Endodermal cell (in vitro differentiated cells): ENCODE measurements at places on chromosomes 6 and 20. TPM values are rescaled to one million over a fixed set of nuclear protein-coding genes. Genes with fewer than 3 reads are reported as not detected.

GRCh38 chr20:49982346-49983122 lies at the start of gene SNAI1:
SNAI1 (plus strand) TSS chr20:49982980; CDS start chr20:49983060, 80 bp downstream.
- H3K36me3 ChIP-seq, result peaks cover 31% of the 10 kb centered on the region
- peak; percentile 95 for DNase-seq
- H3K27me3 ChIP-seq, result peaks cover 14% of the 10 kb centered on the region
- H3K4me1 ChIP-seq, result peaks cover 31% of the 10 kb centered on the region
- H3K4me3 ChIP-seq, result peak within 1 kb of the TSS; percentile 90

GRCh38 chr6:22106451-22106850 lies 190.4 kb downstream of the PRL start:
- no peak overlapping the region for H3K4me3 ChIP-seq
- DNase-seq, result no peak
- no peak overlapping the region for H3K27ac ChIP-seq
- peaks cover 52% of the 10 kb centered on the region for H3K36me3 ChIP-seq

DNA sequence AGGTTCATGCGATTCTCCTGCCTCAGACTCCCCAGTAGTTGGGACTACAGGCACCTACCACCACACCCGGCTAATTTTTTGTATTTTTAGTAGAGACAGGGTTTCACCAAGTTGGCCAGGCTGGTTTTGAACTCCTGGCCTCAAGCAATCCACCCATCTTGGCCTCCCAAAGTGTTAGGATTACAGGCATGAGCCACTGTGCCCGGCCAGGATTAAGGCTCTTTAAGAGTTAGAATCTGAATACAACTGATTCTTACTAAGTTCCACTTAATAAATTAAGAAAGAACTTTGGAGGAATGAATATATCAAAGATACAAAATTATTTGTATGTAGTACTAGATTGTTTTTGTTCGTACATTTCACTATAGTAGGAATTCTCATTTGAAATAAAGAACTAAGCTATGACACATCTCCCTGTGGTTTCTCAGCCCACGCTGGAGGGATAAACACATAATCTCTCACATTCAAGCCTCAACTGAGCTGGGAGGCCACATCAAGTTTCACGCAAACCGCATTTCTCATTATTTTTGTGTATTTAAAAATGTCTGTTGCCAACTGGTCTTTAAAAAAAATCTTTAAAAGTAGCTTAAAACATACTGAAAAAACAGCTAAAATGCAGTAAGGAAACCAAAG lies 34.2 kb downstream of the DTNBP1 start:
- no peak overlapping the region for H3K27ac ChIP-seq
- no peak overlapping the region for H3K4me3 ChIP-seq
- DNase-seq, result no peak

DNA sequence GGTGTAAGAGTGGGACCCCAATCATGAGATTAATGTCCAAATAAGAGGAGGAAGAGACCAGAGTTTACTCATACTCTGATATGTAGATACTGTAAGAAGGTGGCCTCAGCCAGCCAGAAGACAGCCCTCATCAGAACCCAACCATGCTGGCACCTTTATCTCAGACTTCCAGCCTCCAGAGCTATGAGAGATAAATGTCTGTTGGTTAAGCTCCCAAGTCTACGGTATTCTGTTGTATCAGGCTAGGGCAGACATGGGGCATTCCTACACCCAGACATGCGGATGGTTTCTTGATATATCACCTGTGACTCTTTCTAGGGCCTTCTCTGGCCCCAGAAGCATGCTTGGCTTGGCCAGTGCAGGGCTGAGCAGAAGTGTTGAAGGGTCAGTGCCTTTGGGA lies 247.4 kb upstream of the RIN2 start:
- H3K4me1 ChIP-seq, result no peaks in the 10 kb centered on the region
- H3K27me3 ChIP-seq, result no peaks in the 10 kb centered on the region
- H3K36me3 ChIP-seq, result no peaks in the 10 kb centered on the region
- no peak for DNase-seq
- H3K4me3 ChIP-seq, result no peak overlapping the region

DNA sequence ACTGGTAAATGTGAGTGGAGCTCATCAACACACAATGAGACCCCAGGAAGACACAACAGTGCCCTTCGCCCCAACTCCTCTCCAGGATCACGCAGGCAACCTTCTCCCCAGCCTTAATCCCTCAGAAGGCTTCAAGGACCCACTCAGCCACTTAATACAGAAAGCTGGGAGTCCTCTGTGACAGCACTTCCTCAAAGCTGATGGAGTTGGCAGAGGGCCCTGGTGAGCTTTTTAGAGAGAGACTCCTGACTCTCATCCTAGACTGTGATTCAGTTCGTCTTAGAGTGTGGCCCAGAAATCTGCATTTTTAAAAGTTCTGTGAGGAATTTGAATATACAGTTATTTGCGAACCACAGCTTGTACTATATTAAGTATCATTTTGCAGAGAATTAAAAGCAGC lies 187.7 kb downstream of the UST start:
- no peak overlapping the region for H3K27ac ChIP-seq
- H3K4me3 ChIP-seq, result no peak overlapping the region
- H3K4me1 ChIP-seq, result peaks cover 5% of the 10 kb centered on the region
- H3K36me3 ChIP-seq, result no peaks in the 10 kb centered on the region
- H3K27me3 ChIP-seq, result no peaks in the 10 kb centered on the region
- no peak for DNase-seq

GRCh38 chr6:1125297-1125696 lies 186.6 kb upstream of the FOXQ1 start:
- no peak overlapping the region for H3K27ac ChIP-seq
- peaks cover 5% of the 10 kb centered on the region for H3K4me1 ChIP-seq
- no peaks in the 10 kb centered on the region for H3K27me3 ChIP-seq
- H3K36me3 ChIP-seq, result no peaks in the 10 kb centered on the region
- no peak for DNase-seq

DNA sequence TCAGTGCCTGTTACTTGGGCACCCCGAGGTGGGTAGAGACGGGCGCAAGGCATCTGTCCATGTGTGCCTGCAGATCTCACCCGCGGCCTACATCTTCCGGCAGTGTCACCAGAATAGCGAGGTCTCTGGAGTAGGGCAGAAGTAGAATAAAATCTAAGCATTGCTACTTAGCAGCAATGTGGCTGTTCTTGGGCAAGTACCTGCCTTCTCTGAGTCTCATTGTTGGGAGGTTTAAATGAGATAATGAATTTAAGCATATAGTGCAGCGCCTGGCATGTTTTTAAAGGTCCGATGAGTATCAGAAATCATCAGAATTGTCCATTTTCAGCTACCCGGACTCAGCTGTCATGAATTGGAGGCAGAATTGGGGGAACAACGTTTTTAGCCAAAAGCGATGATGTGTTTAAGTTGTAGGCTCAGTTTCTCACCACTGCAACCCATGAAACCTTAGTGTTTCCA lies 800 bp downstream of the ABCC10 start:
- no peaks in the 10 kb centered on the region for H3K27me3 ChIP-seq
- no peak for DNase-seq
- peaks cover 4% of the 10 kb centered on the region for H3K36me3 ChIP-seq
- H3K4me3 ChIP-seq, result peak overlapping the region; percentile 85
- H3K4me1 ChIP-seq, result no peaks in the 10 kb centered on the region

GRCh38 chr6:4655196-4656025 lies 120.8 kb upstream of the CDYL start:
- H3K36me3 ChIP-seq, result no peaks in the 10 kb centered on the region
- peaks cover 5% of the 10 kb centered on the region for H3K4me1 ChIP-seq
- no peak overlapping the region for H3K4me3 ChIP-seq
- DNase-seq, result no peak

DNA sequence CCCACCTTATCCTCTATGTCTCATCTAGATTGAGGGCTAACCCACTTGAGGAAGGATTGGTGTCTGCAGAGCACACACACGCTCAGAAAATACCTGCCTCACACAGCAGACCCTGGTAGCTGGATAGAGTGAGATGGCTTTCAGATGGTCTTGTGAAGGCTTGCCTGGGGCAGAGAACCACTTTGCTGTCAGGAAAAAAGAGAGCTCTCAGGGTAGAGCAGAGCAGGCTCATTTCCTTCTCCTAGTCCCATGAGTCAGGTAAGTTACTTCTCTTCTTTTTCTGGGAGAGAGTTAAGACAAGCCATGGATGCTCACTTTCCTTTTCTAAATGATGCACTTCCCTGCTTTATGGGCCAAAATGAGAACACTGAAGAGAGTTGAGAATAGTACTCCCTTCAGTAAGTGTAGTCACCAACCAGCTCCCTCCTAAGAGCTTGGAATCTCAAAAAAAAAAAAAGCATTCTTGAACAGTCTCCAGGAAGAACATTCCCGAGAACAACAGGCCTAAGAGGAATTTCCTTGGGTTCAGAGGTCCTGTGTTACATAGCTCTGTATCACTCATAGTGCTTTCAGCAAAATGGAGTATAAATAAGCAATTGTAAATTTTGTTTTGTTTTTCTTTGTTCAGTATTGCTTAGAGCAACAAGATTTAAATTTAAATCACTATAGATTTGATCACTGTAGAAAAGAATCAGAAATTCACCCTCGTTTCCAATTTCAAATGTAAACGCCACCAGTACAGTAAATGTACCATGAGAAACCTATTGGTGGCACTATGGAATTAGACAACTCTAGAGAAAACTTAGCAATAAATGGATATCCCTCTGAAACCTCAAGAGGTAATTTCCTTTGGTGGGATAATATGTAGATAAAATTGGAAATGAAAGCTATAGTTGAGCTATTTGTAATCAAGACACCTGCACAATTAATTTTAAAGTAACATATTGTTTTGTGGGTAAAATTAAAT lies 530.3 kb downstream of the RFPL4B start:
- peak overlapping the region; percentile 20 for H3K27ac ChIP-seq
- no peak for DNase-seq
- no peaks in the 10 kb centered on the region for H3K27me3 ChIP-seq
- no peaks in the 10 kb centered on the region for H3K36me3 ChIP-seq

DNA sequence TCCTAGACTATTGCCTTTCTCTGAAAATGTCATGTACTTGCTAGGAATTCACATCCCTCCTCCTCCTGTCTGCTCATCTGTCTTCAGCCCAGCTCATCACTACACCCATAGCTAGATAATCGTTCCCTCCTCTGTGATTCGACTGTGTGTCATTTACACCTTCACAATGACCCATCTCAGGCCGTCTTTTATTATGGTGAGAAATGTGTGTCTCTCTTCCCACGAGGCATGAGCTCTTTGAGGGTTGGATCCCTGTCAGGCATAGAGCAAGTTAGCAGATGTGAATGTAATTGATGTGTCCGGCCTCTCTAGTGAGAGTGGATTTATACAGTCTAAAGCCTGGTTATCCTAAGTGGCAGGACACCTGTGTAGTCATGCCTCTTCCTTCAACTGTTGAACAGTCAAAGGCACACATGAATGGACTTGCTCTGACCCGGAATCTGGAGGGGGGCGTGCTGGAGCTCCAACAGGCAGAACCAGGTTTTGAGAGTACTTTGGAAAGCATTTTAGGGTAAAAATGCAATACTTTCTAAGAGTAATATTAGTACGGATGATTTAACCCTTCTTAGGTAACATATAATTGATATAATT lies 182.1 kb downstream of the UTRN start:
- peaks cover 4% of the 10 kb centered on the region for H3K4me1 ChIP-seq
- peaks cover 47% of the 10 kb centered on the region for H3K36me3 ChIP-seq
- peak overlapping the region; percentile 31 for H3K4me3 ChIP-seq
- DNase-seq, result peak; percentile 53
- H3K27ac ChIP-seq, result no peak overlapping the region

GRCh38 chr6:41581381-41581991 lies 35.3 kb downstream of the FOXP4 start:
- no peak overlapping the region for H3K27ac ChIP-seq
- H3K36me3 ChIP-seq, result peaks cover 54% of the 10 kb centered on the region
- no peaks in the 10 kb centered on the region for H3K27me3 ChIP-seq
- H3K4me1 ChIP-seq, result peaks cover 4% of the 10 kb centered on the region

DNA sequence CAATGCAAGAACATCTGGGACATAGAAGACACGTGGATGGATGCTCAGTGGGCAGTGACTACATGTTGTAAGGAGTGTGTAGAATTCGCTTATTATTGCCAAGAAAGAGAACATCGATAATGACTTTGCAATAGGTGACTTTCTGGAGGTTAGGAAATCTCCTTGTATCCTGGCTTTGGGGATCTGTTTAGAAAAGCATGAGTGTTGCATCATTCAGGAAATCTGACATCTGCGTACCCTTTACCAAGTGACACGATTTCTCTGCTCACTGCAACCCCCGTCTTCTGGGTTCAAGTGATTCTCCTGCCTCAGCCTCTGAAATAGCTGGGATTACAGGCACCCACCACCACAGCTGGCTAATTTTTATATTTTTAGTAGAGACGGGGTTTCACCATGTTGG lies 23.2 kb downstream of the RIN2 start:
- H3K27me3 ChIP-seq, result no peaks in the 10 kb centered on the region
- DNase-seq, result no peak
- H3K4me1 ChIP-seq, result no peaks in the 10 kb centered on the region
- H3K4me3 ChIP-seq, result no peak overlapping the region

DNA sequence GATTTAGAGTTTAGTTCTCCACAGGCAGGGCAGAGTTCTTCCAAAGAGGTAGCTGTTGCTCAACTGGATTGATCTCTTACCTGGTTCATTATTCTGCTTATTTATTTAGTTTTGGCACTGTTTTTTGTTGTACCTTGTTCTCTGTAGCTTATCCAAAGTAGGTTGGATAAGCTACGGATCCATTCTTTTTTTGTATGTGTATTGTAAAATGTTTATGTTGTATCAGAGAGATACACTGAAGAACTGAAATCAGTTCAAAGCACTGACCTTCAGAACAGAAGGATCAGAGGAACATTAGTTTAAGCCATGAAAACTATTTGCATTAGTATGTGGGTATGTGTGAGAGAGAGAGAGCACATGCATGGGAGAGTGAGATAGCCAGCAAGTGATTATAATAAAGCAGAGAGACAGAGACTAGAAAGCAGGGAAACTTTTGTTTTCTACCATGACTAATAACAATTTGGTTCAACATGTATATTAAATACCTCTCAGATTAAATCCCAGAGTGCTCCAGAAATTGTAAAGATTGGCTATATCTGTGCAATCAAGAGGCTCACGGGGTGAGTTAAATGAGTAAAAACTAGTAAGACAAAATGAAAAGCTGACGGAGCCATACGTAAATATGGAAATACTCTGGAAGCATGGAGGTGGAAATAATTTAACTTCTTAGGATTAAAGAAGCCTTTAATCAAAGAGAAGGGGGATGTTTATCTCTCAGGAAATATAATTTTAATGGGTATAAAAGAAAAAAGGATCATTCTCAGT lies 40.2 kb downstream of the ITCH start:
- DNase-seq, result no peak
- H3K4me3 ChIP-seq, result no peak overlapping the region
- H3K4me1 ChIP-seq, result no peaks in the 10 kb centered on the region

DNA sequence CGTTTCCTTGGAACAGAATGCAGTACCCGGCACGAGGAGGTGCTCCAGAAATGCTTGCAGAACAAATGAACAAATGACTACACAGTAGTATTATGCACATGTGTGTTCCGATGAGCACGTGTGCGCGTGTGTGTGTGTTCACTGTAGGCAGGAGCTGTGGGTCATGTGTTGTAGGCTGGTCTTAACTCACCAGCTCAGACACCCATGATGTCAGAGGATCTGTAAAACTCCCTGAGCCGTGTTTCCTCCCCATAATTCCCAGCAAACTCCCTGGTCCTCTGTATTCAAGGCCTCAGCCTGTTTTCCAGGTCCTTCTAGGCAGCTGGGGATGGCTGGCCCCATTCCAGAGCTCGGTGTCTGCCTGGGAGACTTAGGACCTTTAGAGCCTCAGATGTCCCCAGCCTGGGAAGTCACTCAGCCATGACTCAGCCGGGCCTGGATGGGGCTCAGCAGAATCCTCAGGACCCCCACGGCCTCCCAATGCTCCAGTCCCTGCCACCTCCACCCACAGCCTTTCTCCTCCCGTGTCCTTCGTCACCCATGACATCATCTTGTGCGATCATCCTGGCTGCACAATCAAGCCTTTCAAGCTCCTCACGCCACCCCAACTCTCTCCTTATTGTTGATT lies 475.0 kb upstream of the SULF2 start:
- H3K4me3 ChIP-seq, result no peak overlapping the region
- no peaks in the 10 kb centered on the region for H3K36me3 ChIP-seq
- no peaks in the 10 kb centered on the region for H3K4me1 ChIP-seq
- no peak overlapping the region for H3K27ac ChIP-seq

The RIPPLY2 gene
- 0.88 to 1.2 TPM (median 0.96 TPM) in 3 replicates for total RNA-seq

The CALHM6 gene
- total RNA-seq, result 0.72 TPM in 1 of 2 replicates, not detected in the other
